ENCODE measurements at places on chromosomes 6 and 20.

DNA sequence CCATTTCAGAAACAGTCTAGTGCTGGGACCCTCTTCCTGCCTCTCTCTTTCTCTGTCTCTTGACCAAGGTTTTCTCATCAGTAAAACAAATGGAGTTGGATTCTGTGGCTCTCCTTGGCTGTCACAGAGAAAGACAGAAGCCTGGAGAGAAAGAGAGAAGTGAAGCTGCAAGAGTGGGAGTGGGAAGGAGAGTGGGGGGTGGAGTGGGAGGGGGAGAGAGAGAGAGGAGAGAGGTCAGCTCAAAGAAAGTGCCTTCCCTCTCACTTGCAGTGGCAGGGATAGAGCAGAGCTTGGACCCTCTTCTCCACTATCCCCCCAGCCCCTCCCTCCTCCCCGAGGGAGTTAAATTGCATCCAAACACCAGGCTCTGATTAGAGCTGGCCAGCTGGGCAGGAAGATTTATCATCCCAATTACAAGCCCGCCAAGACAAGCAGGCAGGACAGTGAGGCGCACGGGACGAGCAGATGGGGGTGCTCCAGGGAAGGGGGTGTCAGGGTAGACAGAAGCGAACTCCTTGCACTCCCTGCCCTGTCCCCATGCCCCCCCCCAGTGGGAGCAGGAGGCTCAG, 74.3 kb downstream of the CD40 start:
- no peak for DNase-seq

- no peak for DNase-seq
These were observed 213.8 kb downstream of the ERMARD start for GRCh38 chr6:169965239-169965638.

DNA sequence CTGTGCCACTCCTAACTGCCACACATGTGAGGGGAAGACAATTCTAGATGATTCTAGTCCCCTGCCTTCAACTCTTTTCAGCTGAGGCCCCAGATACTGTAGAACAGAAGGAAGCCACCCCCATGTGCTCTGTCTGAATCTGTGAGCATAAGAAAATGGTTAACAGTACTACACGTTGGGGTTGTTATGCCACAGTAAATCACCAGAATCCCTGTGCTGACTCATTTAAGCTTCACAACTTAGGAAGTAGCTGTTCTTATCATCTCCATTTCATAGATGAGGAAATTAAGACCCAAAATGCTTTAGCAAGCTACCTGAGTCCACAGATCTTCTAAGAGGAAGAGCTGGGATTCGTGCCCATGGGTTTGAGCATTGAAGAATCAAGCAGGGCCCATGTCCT, 27.4 kb upstream of the SCRT2 start:
- no peak for DNase-seq

DNA sequence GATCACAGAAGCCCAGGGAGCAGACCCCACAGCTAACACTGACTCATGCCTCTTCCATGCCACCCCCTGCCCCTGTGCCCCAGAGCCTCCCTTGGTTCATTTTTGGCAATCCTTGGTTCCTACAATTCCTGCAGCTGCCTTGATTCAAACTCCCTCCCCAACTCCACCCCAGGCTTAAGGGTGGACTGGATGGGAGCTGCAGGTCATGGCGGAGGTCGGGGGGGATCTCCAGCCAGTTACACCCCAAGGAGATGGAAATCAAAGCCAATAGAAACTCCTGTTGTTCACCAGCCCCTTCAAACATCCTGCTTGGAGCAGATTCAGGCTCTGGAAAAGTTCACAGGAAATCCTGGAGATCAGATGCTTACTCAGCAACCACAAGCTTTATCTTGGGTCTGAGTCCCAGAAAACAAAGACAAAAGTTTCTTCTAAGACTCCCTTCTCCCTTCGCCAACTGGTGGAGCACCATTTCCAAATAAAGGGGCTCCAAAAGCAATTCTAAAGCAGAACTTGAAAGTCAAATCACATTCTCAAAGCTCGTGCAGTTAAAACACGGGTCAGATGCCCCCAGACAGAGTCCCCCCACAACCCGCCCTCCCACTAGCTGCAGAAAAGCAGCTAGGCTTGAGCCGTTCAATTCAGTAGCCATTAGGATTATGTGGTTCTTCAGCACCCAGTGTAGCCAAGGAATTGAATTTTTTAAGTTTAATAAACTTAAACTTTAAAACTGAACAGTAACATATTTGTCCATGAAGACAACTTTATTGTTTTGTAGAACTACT, 149.5 kb downstream of the ANKRD60 start:
- no peak for DNase-seq

GRCh38 chr20:33415948-33416347, 14.6 kb upstream of the CDK5RAP1 start:
- no peak for DNase-seq

- no peak for DNase-seq
These were observed 14.4 kb upstream of the PPP1R14C start for GRCh38 chr6:150128425-150128824.

DNA sequence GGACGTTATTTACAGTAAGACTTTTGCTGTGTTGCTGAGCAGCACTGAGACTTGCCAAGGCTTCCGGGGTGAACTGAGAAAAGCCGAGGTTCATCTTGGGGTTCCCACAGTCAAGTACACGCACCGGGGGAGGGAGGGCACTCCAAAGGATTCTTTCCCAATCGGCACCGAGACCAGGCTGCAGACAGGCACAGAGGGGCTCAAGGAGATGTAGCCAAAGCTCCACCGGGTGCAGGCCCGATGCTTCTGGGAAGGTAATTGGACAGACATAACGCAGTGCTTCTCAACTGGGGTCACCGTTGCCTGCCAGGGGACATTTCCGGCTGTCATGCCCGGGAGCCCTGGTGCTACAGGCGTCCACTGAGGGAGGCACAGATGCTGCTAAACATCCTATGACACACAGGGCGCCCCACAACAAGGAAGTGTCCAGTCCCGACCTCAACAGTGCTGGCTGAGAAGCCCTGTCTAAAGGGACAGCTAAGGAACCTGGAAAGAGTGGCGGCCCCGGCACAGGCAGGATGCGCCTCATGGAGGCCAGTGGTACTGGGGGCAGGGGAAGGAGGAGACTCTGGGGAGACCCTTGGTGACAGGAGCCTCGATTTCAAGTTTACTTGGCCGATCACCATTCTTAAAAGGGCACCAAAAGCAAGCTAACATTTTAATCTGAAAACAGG, 92.9 kb downstream of the RAMACL start:
- DNase-seq = no peak

- DNase-seq = no peak
These were observed 83.3 kb downstream of the SYCP2 start for GRCh38 chr20:59850018-59850641.

DNA sequence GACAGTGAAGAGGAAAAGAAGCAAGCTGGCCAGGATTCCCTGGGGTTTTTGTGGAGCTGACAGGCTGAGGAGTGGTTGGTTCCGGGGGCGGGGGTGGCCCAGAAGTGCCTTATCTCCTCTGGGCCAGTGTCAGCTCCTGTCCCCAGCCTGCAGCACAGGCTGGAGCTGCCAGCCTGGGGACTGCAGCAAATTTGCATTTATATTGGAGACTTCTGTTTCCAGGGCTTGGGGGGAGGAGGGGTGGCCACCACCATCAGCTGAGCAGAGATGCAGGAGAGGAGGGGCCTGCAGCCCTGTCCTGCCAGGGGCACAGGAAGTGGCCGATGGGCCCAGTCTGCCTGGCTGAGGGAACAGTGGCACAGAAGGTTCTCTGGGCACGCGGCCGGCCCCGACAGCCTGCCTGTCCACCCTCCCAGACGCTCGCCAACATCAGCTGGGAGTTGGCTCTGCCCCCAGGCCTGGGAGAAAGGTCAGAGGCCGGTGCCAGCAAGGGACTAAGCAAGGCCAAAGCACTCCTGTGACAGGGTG, 24.3 kb upstream of the SCRT2 start:
- peak; percentile 89 for DNase-seq

GRCh38 chr6:137780447-137781034, 86.5 kb upstream of the TNFAIP3 start:
- DNase-seq = no peak

Measured in right lobe of liver (tissue), 6 donors.